Stimulated activated naive CD4-positive, alpha-beta T cell treated with Interleukin-2 at 50 U/mL for 16 hours (primary cell): ENCODE measurements at places on chromosomes 2 and 18.

- no peak for DNase-seq
These were observed 381.8 kb upstream of the POU3F3 start for GRCh38 chr2:104472076-104472475.

GRCh38 chr2:20625491-20626391 lies 25.2 kb downstream of the HS1BP3 start:
- DNase-seq: no peak

- no peak for DNase-seq
These were observed at the start of gene LRRTM4 for GRCh38 chr2:77521931-77522470. Gene LRRTM4 (minus strand): TSS chr2:77522376.

DNA sequence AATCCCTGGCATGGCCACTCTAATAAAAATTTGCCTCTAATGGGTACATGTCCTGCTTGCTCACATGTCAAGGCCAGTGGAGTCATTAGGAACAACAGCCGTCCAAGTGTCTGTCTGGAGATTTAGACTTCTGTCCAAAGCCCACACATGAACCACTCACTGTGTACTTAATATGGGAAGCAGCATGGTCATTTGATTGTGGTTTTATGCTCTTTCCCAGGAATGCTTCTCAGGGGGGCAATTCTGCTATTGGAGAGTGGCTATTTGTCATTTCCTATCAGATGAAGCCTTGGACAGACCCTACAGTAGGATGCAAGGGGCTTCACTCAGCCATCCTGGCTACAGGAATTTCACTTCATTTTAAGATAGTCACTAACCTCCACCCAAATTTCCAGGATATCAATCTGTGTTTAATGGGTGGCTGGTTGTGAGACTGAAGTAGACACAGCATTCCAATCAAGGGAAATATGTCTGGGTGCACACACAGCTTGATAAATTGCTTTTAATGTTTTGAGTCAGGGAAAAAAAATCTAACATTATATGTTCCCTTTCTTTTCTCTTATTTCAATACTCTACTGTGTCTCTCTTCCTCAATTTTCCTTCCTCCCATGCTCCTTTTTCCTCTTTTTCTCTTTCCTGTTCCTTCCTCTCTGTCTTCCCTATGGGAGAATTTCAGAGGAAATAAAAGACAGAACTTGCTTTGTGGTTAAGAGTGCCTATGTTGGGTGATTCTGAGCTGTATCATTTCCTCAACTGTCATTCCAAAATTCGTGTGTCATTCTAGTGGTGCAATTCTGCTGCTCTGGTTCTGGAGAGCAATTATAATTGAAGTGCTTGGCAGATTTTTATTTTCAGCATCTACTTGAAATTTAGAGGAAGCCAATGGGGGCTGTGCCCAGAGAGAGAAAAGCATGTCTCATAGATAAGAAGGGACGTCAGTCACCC lies 320.1 kb downstream of the OSR1 start:
- DNase-seq: no peak

DNA sequence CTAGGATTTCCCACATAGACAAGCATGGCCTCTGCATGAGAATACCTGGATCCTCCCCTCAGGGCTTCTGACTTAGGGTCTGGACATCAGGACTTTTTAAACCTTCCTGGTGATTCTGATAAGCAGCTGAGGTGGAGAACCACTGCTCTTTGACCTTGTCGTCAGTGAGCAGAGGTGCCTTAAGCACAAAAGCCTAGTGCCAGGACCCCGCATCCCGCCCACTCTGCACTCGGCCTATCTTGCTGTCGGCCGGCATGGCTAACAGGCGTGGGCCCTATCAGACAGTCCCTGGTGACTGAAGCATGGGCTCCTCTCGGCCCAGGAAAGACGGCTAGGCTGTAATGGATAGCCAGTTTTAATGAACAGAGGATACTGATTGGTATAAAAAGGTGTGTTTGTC lies 6.2 kb downstream of the ANKRD23 start:
- DNase-seq: no peak

DNA sequence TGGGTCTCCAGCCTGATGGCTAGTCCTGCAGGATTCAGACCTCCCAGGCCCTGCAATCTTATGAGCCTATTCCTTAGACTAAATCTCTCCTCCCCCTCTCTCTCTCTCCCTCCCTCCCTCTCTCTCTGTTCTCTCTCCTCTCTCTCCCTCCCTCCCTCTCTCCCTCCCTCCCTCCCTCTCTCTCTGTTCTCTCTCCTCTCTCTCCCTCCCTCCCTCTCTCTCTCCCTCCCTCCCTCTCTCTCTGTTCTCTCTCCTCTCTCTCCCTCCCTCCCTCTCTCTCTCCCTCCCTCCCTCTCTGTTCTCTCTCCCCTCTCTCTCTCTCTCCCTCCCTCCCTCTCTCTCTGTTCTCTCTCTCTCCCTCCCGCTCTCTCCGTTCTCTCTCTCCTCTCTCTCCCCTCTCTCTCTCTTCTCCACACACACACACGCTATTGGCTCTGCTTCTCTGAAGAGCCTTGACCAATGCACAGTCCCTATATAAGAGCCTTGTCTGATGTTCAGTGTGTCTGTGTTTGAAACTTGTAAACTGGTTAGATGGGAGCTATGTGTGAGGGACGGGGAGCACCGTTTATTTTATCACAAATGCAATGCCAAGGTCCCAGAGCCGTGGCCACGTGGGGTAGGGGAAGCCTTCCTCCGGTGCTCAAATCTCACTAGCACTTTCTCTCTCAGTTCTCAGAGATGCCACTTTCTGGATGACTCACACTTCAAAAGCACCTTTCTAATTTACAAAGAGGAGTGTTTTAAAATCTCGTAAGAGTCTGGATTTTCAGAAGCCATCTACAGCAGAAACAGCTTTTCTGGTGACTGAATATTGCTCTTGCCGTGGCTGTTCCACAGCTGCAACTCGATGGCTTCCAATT lies 9.4 kb upstream of the PRLH start:
- peak; percentile 20 for DNase-seq

DNA sequence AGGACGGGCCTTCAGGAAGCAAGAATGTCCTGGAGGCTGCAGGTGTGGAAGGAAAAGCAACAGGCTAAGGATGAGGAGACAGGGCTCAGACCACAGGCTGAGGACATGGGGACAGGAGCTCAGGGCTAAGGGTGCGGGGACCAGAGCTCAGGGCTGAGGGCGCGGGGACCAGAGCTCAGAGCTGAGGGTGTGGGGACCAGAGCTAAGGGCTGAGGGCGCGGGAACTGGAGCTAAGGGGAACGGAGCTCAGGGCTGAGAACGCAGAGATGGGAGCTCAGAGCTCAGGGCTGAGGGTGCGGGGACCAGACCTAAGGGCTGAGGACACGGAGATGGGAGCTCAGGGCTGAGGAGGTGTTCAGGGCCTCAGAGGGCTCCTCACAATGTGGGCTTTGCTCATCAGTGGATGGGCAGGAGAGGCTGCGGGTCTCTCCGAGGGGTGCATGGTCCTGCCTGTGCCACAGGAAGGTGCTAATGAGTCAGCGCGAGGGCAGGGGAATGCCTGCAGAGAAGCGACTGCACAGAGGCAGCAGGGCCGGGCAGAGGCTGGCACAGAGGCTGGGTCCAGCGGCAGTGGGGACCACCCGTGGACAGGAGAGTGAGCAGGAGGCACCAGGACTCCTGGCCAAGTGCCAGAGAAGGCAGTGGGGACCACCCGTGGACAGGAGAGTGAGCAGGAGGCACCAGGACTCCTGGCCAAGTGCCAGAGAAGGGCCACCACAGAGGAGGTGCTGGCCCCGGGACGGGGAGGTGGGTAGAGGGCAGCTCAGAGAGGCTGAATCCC lies 271.7 kb downstream of the TWIST2 start:
- no peak for DNase-seq

- DNase-seq: no peak
These were observed 164.7 kb upstream of the MEIS1 start for GRCh38 chr2:66270247-66270646.

GRCh38 chr2:20516291-20516645 lies 69.4 kb downstream of the RHOB start:
- DNase-seq: no peak

DNA sequence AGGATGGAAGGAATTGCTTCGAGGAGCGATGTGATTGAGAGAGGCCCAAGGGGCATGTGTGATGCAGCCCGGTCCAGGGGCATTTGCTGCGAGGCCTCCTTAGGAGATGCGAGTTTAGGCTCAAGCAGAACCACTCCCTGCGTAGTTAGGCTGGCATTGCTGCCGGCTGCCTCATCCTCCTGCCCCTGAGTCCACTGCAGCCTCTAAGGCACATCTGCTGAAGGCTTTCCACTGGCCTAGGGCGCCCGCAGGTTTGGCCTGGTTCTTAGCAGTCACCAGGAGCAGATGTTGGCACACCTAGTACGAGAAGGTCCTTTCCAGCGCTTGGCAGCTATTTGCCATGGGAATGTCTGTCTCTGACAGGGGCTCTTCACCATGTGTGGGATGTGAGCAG lies 20.7 kb downstream of the INPP5D start:
- DNase-seq: no peak

DNA sequence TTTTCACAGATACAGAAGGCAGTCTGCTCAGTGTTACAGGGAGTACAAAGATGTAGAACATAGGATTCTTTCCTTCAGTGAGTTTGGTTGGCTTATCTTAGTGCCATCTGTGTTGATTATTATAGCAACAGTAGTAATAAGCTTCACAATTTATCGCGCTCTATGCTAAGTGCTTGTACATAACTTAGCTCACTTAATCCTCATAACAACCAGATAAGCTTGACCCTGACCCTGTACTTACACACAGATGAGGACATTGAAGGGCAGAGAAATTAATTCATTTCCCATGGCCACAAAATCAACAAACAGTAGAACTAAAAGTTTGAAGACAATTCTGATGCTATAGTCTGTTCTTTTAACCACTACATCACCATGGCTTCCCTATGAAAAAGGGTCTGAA lies 121.8 kb downstream of the SPHKAP start:
- DNase-seq: no peak

DNA sequence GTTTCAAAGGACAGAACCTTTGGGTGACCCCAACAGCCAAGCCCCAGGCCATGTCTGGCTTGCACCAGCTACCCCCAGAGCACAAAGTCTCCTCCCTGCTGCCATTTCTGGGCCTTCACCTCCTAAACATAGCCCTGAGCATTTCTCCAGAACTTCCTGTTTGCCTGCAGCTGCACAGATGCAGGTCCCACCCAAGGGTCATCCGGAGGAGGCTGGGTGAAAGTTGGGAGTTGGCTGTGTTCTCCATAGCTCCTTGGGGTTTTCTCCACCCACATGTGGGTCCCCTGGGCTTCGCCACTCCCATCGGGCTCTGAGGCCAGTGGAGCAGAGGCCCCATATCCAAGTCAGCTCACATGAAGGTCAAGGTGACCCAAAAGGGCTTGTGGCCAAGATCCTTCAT lies 4.3 kb downstream of the TNP1 start:
- no peak for DNase-seq

- peak; percentile 63 for DNase-seq
These were observed at the start of gene VAMP8 for GRCh38 chr2:85577386-85578242. Gene VAMP8 (plus strand): TSS chr2:85577586. CDS start chr2:85577647, 61 bp downstream.

DNA sequence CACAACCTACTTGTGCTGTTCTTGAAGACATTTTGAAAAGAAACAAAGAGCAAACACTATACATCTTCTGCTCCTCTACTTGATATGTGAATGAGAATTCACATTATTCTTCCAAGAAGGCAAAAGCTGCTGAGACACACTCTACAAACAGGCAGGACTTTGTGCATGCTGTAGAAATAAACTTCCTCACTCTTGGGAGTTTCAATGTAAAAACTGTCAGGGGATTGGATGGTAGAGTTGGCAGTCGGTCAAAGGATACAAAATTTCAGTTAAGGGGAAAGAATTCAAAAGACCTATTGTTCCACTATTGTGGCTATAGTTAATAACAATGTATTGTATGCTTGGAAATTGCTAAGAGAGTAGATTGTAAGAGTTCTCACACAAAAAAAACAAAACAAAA lies 196.3 kb downstream of the MC4R start:
- DNase-seq: no peak

- DNase-seq: no peak
These were observed 178.9 kb downstream of the RPIA start for GRCh38 chr2:88870267-88870839.

GRCh38 chr18:35519148-35519899 lies 21.6 kb upstream of the INO80C start:
- DNase-seq: no peak

- no peak for DNase-seq
These were observed 93.6 kb downstream of the RAPGEF4 start for GRCh38 chr2:172829229-172829628.

- no peak for DNase-seq
These were observed 711 bp downstream of the DOK6 start for GRCh38 chr18:69401226-69401971.

DNA sequence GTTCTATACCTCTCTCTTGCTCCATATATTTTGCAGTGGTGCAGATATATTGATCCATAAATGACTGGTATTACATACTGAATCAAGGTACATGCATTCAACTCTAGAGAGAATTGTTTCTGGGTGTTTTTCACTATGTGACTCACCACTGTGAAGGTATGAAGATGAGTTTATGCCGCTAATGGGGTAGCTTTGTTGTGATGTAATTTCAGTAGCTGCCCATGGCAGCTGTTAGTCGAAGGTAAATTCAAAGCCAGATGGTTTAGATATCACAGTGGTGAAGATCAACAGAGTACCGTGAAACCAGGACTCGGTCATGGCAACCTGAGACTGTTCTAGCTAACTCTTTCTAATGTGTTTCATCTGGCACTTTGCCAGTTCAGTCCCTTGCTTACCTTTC lies 50.4 kb downstream of the PKP4 start:
- DNase-seq: no peak

- no peak for DNase-seq
These were observed 437.7 kb upstream of the HNRNPA3 start for GRCh38 chr2:176774766-176775451.

- DNase-seq: no peak
These were observed 969.6 kb upstream of the PIK3C3 start for GRCh38 chr18:40985436-40985835.

DNA sequence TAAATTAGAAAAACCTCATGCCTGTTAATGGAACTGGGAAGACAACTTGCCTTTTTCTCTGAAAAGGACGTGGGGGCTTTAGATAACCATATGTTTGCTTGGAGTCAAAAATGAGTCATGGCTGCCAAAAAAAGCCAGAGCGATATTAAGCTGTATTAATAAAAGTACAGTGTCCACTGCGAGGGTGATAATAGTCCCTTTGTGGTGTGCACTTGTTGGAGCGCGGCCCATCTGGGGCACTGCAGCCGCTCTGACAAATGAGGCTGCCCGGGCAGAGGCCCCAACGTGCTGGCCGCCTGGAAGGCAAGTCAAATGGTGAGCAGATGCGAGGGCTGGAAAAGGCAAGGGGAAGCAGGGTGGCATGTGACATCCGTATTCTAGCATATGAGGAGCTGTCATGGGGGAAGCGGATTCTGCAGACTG lies 103.3 kb upstream of the NCK2 start:
- no peak for DNase-seq
